M059J (cell line): ENCODE measurements at places on chromosomes 1 and 21. TPM values are rescaled to one million over a fixed set of nuclear protein-coding genes. Genes with fewer than 3 reads are reported as not detected.

Gene PIGR
- total RNA-seq = 0.10 TPM in 1 of 2 replicates, not detected in the other

Gene DIRAS3
- 1.6 and 2.0 TPM in 2 replicates for total RNA-seq

Gene UBE2U
- not detected in 2 replicates for total RNA-seq

Gene CHIA
- not detected in 2 replicates for total RNA-seq

Gene SMYD2
- 70.9 and 78.8 TPM in 2 replicates for total RNA-seq

Gene B3GALT2
- 0.10 TPM in 1 of 2 replicates, not detected in the other for total RNA-seq

Gene CLDN8
- total RNA-seq = not detected in 2 replicates
